ENCODE measurements at places on chromosomes 13 and 19. TPM values are rescaled to one million over a fixed set of nuclear protein-coding genes. Genes with fewer than 3 reads are reported as not detected.

GRCh38 chr13:67145950-67146349, 84.2 kb downstream of the PCDH9 start:
- no peak for DNase-seq

DNA sequence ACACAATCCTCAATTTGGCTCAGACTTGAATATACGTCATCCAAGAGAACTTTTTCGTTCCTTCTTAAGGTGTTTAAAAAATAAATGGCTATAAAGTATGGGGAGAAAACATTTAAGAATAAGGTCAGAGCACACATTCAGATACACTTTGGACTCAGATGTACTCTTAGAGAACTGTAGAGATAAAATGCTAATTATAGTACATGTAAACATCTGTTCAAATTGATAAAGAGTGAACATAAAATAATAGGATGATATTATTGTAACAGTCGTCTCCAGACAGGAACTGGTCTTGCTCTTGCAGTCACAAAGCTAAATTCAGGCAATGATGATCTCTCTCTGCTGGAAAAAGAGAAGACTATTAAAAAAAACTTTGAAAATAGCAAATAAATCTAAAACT, 91.4 kb downstream of the RBM26 start:
- no peak for DNase-seq

DNA sequence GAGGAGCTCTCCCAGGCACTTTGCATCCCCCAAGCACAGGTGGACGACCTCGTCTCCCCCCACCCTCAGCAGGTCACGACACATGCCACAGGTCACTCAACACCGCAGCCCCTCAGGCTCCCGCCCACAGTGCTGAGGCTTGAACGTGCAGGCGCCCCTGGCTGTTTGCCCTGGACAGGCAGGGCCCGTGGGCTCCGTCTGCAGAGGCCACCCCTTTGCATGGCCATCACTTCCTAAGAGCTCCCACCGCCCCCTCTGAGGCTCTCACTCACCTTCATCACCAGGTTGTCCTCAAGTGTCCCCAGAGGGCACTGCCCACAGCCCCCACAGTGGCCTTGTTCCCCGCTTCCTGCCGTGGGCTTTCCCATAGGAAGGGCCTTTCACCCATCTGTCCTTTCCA, 132.1 kb upstream of the MCF2L start:
- DNase-seq: no peak

DNA sequence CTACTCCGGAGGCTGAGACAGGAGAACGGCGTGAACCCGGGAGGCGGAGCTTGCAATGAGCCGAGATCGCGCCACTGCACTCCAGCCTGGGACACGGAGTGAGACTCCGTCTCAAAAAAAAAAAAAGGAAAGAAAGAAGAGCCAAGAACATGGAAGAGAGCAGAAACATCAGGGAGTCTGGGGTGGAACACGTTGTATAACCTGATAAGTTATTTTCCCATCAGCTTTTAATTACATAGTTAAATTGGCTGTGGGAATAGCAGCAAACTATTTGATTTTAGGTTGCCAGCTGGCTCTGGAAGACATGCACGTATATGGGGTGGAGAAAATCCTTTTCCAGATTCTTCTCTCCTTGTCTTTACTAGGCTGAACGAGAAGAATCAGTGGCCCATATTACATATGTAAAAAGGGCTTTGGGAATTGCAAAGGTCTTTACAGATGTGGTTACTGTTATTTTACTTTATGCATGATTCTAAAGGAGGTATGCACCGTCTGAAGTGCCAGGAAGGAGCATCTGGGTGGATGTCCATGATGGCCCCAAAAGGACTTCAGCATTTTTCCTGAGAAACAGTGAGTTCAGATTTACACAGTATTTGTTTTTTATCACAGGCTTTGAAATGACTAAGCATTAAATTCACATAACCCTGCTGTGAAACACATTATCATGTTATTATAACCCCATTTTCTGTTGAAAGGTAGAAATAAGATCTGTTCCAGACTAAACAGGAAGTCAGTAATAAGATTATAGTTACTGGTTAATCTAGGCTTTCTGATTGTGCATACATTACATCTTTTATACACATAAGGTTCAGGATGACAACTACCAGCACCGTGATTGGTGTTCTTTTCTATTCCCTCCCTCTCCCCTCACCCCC, 4.6 kb upstream of the NAA16 start:
- DNase-seq: no peak

DNA sequence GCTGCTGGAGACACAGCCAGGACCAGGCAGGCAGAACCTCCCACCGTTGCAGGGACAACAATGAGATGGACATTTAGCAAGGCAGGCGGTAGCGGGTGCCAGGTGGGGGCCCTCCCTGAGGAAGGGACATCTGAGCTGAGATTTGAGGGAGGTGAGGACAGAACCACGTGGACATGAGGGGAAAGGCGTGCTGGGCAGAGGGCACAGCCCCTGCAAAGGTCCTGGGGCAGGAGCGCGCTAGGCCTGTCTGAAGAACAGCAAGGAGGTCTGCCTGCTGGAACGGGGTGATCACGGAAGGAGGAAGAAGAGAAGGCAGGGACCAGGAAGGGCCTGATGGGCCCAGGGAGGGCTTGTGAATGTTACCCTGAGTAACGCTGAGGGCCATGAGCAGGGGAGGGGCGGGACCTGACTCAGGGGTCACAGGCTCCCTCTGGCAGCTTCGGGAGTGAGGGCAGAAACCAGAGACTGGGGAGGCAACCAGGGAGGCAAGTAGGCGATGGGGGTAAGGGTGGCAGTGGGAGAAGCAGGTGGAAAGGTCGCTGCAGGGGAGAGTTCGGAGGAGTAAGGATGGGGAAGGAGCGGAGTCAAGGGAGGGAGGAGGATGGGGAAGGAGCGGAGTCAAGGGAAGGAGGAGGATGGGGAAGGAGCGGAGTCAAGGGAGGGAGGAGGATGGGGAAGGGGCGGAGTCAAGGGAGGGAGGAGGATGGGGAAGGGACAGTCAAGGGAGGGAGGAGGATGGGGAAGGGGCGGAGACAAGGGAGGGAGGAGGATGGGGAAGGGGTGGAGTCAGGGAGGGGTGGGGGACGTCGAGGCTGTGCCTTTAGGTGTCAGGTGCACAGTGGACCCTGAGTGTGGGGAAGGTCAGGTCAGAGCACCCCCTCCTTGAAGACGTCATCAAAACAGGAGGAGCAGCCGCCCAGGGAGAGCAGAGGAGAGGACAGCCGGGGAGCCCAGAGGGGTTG, 15.7 kb upstream of the B3GNT3 start:
- no peak for DNase-seq

DNA sequence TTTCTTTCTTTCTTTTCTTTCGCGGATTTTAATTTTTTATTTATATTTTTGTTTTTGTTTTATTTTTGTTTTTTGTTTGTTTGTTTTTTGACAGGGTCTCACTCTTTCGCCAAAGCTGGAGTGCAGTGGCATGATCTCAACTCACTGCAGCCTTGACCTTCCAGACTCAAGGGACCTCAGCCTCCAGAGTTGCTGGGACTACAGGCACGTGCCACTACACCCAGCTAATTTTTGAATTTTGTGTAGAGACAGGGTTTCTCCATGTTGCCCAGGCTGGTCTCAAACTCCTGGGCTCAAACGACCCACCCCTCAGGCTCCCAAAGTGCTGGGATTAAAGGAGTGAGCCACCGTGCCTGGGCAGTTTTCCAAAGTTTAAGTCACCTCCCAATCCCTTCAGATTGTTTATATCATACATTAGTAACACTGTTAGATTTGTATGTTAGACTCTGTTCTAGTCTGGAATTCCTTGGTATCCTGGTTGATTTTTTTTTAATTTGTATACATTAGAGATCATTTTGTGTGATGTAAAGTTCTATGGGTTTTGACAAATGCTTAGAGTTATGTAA, 597.3 kb downstream of the DCT start:
- no peak for DNase-seq

DNA sequence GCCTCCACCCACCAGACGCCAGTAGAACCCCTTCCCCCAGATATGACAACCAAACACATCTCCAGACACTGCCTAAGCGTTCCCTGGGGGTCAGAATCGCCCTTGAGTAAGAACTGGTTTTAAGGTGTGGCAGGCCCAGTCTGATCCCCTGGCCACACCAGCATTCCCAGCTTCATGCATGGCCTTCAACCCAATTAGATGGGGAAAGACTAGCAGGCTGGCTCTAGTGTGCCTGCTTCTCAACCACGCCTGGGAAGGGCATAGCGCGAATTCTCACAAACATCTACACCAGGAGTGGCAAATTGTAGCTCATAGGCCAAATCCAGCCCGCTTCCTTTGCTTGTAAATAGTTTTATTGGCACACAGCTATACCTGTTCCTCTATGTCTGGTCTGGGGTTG, 13.6 kb downstream of the HAUS8 start:
- no peak for DNase-seq

- DNase-seq: no peak
Observed at GRCh38 chr19:810077-810855, 11.5 kb downstream of the PLPPR3 start.

DNA sequence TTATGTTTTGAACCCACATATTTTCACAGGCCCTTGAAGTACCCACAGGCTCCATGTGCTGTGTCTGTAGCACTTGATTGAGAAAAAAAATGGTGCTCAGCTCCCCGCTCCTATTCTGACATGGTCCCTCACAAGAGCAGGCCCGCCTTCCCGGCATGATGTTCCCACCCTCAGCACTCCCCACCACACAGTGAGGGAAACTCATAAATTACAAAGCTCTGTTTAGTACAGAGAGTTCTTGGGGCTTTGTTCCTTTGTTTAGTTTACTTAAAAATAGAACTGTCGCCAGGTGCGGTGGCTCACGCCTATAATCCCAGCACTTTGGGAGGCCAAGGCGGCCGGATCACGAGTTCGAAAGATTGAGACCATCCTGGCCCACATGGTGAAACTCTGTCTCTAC, 25.9 kb upstream of the ABCC4 start:
- no peak for DNase-seq

- no peak for DNase-seq
Observed at GRCh38 chr13:53445686-53446085, 417.1 kb downstream of the OLFM4 start.

- no peak for DNase-seq
Observed at GRCh38 chr13:42977219-42977659, 14.8 kb downstream of the EPSTI1 start.

- no peak for DNase-seq
Observed at GRCh38 chr19:35122687-35123551, 7.3 kb downstream of the FXYD3 start.

- no peak for DNase-seq
Observed at GRCh38 chr19:35432911-35433310, 15.1 kb upstream of the FFAR2 start.

GRCh38 chr19:49677231-49677900, at the start of gene PRMT1:
Gene PRMT1 (plus strand): TSS chr19:49677271. CDS start chr19:49677281, 10 bp downstream.
- DNase-seq: no peak

DNA sequence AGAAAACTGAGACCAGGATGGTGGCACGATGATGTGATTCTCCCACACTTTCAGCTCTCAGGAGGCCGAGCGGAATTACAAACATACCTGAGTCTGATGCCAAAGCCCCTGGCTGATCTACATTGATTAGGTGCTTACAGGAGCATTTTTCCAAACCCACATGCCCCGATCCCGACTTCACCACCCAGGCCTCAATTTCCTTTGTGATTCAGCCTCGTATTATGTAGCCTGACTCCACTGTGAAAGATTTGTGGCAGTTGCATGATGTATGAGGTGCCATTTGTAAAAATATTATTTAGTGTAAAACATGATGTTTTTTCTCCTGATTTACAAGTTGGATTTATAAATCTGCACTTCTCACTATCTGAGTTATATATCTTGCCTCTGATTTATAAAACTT, 118.0 kb downstream of the TSHZ3 start:
- DNase-seq: no peak

DNA sequence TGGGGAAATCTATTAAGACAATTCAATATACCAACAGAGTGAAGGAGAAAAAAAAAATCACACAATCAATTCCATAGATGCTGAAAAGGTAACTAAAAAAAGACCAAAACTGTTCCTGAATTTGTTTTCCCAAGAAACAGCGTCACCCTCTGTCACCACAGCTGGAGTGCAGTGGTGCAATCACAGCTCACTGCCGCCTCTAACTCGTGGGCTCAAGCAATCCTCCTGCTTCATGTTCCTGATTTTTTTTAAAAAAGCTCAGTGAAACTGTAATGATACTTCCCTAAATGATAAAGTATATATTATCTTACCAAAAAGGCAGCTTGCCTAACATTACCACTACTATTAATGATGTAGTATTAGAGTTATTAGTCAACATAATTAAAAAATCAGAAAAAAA, 19.6 kb upstream of the ZFP14 start:
- DNase-seq: no peak

DNA sequence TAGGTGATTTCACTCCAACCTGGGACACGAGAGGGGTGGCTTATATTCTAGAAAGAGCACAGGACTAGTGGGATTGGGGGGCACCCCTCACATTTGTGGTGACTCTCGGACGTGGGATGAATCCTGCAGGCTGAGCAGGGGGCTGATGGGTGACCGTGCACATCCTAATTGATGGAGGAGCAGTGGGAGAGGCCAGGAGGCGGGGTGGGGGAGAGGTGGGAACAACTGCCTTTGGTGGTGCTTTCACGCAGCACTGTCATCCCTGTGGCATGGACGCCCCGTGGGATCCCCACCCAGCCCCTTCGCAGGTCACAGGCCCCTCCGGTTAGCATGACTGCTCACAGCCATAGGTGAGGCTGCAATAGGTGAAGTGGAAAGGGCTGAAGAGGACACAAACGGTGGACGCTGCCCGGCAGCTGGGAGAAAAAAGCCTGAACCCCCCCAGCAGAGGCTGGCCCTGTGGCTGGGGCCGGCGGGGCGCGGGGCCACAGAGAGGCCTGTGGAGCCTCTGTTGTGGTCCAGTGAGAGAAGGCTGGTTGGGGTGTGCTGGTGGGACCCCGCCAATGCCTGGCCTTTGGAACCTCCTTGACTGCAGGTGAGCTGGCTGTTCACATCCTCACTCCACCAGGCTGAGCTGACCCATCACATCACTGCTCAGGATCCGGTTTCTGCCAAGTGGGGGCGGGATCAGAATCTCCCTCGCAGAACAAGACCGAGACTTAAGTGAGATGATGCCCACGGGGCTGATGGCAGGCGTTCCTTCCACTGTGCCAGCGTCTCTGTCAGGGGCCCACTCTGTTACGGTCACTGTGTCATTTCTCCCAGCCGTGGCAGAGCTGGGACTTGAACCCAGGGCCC, 325.4 kb downstream of the TEX29 start:
- no peak for DNase-seq

DNA sequence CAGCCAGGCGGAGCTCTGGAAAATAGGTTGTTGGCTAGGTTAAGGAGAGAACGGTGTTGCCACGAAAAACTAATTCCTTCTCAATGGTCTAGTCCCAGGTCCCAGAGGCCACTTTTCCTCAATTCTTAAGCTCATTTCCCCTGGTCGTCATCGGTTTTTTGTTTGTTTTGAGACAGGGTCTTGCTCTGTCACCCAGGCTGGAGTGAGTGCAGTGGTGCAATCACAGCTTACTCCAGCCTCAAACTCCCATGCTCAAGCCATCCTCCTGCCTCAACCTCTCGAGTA, 1.2 kb downstream of the SF3A2 start:
- no peak for DNase-seq

The MARCHF2 gene
- 14.1 TPM for total RNA-seq

The PRODH2 gene
- total RNA-seq: not detected

The CNMD gene
- total RNA-seq: not detected

The ADGRE3 gene
- not detected for total RNA-seq

The ZNF471 gene
- total RNA-seq: 0.95 TPM

The PRR12 gene
- 25.9 TPM for total RNA-seq

The SLC5A5 gene
- 1.7 TPM for total RNA-seq

The UBE2L5 gene
- not detected for total RNA-seq

The RXFP2 gene
- total RNA-seq: not detected
